ENCODE measurements at places on chromosomes 4 and X.

- no peak for DNase-seq
Measured at GRCh38 chrX:51931566-51932150, 38.2 kb downstream of the MAGED1 start.

DNA sequence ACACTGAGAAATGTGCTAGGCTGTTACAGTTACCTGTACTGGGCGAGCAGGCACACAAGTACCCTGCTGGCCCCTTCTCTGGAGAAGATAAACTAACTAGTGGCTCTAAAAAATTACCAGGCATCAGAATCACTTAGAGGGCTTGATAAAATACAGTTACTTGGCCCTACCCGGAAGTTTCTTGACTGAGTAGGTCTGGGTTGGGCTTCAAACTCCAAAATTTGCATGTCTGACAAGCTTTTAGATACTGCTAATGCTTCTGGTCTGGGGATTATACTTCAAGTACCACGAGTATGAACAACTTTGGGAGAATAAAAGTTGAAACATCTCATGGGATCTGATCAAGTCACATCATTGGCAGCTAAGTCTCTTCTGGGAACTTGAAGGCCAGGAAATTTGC, 30.8 kb downstream of the CEP135 start:
- no peak for DNase-seq

- peak; percentile 43 for DNase-seq
Measured at GRCh38 chrX:119067023-119067739, 5.6 kb upstream of the CT47C1 start.

DNA sequence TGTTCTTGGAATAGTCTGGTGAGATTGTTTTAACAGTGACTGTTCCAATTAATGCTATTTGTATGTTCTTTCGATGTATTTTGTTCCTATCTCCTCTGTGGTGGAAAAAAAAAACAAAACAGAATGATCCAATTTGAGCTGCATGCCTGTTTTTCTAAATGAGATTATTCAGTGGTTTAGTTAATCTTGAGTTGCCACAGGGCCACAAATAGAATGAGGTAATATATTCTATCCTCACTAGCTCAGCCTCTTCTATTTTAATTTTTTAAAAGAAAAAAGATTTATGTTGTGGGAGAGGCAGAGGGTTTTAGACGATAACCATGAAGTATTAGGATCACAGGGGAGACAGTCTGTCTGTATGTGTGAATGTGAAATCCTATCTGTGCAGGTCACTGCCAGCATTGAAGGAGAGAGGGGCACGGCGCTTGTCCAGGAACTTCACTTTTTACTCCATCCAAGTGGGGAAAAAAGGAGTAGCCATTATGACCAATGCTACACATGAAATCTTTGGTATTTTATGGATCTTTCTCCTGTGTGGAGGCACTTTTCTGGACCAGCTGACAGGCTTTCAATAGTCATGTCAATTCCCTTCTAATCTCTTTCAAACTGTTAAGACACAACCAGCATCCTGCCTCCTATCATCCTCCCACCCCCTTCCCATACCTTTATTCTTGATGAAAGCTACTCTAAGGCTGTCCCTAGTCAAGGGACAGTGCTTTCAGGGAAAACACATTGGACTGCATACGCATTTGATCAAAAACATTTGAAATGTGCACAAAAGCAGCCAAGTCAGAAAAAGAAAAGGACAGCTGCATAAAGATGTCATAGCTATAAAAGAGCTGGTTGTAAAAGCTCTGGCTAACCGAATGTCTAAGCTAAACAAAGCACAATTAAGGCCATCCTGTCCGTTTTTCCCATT, 1063.8 kb upstream of the INTU start:
- DNase-seq, result no peak

- no peak for DNase-seq
Measured at GRCh38 chr4:122766950-122767349, 34.4 kb downstream of the BBS12 start.

GRCh38 chr4:144948009-144948408, 150.0 kb downstream of the ANAPC10 start:
- DNase-seq, result no peak

DNA sequence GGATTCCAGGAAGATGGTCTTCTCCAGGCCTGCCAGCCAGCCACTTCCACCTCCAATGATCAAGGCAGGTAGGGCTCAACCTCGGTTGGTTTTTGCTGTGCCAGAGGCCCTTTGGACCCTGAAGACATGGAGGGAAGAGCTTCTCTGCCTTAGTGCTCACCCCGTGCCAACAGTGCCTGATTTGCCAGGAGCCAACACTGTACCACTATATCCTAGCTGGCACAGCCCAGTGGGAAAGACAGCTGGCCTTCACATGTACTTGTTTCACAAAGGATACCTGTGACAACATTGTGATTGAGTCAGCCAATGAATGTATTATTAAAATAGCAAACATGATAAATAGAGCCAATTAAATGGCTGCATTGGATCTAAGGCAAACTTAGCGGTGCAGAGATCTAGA, 51.9 kb upstream of the PRPS1 start:
- no peak for DNase-seq

- peak; percentile 10 for DNase-seq
Measured at GRCh38 chr4:98802770-98803198, 126.1 kb downstream of the EIF4E start.

DNA sequence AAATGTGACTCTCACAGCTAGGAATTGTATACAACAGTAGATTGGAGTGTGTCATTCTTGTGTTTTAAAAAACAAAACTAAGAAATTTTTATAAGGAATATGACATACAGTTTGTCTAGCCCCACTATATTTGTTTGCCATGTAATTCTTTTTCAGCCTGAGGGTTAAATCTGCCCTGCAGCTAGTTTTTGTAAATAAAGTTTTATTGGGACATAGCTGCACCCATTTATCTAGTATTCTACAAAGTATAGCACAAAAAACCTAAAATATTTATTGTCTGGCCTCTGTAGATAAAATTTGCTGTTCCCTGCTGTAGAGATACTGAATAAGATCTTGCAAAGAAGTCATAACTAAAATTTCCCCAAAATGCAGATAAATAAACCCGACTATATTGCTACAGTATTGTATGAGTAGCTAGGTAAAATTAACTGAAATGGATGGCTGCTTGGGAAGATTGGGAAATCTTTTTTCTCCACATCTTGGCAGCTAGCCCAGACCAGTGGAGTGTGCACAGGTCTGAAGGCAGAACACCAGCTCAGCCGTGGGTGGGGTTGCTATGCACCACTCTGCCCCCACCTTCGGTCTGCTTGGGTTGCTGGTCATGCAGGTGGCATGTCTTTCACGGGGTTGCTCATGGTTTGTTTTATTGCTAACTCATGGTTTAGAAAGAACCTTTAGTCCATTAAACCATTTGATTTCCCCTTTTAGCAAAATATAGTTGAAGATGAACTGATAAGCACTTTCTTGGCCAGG, 127.9 kb downstream of the KLHL8 start:
- no peak for DNase-seq

DNA sequence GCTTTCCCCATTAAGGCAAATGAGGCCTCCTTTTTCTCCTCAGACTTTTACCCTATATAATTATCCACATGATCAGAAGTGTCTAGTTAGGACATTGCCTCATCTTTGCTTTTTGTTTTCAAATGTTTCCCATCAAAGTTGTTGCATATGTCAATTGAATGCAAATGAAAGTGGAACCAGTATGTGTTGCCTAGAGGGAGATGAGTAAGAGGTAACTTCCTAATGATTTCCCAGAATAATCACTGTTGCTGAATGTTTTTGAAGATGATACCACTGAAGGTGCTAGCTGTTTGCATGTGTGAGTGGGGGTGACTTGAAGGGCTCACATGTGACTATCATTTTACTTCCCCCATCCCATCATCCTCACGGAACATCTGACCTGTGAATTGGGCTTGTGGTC, 33.9 kb downstream of the PAK3 start:
- no peak for DNase-seq

DNA sequence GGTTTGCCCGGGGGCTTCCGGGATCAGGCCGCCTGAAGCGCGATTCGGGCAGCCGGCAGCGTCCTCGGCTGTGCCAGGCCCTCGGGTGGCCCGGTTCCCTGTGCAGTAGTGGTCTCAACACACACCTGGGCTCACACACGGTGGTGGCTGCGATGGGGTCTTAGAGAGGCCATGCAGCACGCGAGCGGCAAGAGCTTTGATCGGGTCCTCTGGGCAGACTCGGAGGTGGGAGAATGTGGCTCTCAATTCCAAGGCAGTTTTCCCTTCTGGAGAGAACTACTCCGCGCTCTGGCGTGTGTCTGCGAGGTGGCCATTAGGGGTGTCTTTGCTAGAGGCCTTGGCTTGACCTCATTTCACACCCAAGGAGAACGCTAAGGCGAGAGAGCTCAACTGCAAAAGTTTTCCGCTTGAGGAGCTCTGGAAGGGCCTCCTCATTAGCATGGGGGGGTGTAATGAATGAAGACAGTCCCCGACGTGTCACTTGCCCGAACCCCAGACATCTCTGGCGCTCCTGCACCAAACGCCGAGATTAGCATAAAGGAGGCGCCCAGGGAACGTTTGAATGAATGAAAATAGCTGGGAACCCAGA, 771 bp upstream of the RBPJ start:
- DNase-seq, result peak; percentile 35

DNA sequence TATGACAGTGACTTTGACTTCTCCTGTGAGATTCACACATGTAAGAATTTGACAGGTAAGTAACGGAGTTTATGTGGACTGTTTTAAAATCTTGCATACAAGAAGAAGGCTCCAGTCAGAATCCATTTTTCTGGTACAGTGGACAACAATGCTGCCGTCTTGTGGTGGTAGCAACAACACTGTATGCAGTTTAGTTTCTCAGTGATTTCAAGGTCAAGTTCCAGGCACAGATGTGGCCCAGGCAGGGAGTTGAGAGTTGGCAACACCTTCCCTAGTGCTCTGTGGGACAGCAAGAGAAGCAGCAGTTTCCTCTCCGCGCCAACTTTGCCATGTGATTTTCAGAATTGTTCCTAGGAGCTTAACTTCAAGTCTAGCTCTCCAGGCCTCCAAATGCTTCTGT, 56.0 kb upstream of the STPG2 start:
- no peak for DNase-seq

GRCh38 chr4:7638984-7639789, 204.5 kb upstream of the PSAPL1 start:
- no peak for DNase-seq

DNA sequence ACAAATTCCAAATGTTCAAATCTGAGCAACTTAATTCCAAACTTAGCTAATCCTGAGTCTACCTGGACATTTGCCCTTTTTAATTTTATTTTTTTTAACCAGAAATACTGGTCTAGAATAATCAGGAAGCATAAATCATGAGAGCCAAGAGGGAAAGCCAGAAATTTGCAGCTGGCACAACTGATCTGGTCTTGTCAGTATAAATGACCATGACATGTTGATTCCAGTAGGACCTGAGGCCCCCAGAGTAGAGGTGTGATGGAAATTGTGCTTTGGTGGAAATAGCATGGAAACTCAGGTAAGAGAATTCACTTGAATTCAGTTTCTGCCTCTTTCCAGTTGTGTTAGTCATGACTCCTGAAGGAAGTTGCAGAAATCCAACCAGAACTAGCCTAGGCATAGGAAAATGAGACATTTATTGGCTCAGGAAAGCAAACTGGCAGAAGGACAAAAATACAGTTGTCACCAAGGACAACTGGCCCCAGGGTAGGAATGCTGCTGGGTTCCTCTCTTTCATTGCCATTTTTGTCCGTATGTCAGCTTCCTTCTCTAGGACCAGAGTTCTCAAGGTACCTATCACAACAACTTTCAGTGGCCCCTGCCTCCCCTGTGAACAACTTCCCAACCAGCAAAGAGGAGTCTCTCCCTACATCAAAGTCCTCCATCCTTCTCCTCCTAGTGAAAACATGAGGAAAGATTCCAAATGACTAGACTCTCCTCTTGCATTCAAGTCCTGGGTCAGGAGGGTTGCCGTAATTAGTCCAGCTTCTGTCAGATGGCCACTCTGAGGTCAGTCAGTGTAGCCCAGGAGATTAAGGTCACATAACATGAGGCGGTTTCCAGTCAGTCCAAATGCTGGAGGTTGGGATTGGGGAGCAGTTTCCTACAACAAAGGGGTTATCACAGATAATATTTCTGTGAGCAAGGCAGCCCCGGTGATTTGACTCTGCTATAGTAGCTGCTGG, 29.3 kb upstream of the MYOZ2 start:
- no peak for DNase-seq

DNA sequence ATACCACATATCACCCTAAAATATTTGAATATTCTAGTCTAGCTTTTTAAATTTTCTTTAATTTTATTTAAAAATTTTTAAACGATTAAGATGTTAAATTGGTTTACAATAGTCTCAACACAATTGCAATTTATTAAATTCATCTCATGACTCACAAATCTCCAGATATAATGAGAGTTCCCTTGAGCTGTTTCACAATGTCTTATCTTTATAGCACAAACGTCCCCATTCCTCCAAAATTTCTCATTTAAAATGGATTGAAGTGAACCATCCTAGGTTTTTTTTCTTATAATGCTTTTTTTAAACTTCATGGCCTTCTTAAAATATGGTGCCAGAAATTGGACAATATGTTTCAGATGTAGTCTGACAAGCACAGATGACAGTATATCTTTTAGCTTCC, 204.4 kb downstream of the GABRB1 start:
- no peak for DNase-seq

DNA sequence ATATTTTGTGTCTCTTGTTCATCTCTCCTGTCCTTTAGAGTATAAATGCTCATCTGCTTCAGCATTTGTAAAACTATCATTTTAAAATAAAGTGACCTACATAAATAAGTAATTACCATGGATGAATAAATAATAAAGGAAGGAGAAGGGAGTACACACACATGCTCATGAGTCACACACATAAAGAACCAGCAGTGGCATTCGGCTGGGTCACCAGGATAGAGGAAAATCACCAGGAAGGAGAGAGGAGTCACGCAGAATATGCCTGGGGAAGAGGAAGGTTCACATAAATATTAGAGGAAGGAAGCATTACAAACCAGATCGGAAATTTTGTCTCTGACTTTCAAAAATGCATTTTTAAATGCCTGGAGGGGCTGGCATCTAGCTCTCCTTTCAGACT, 38.5 kb upstream of the MED14 start:
- no peak for DNase-seq

DNA sequence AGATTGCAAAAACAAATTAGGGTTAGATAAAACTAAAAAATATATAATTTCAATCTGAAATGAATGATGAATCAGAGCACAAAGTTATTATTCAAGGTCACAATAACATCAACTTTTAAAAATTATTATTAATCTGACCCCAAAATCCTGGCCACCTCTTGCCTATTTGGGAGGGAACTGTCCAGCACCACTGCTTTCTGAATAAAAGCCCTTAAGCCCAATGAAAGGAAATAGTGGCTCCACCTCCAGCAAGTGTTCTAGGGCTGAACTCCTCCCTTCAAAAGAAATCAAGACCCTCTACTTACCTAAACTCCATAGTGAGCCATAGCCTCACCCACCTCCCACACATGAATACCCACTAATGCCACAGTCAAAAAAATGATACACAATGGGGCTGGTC, 208.2 kb downstream of the PARM1 start:
- no peak for DNase-seq
